Femur (tissue), 1 donor: ENCODE measurements at places on chromosomes 12 and 14.

GRCh38 chr12:47391566-47391965 is 311.8 kb upstream of the AMIGO2 start:
- no peak for DNase-seq

GRCh38 chr12:15706010-15706676 is 83.0 kb downstream of the EPS8 start:
- no peak for DNase-seq

GRCh38 chr14:103908580-103908979 is 19.7 kb upstream of the TDRD9 start:
- no peak for DNase-seq

GRCh38 chr12:18313306-18313705 is 52.0 kb downstream of the PIK3C2G start:
- no peak for DNase-seq

DNA sequence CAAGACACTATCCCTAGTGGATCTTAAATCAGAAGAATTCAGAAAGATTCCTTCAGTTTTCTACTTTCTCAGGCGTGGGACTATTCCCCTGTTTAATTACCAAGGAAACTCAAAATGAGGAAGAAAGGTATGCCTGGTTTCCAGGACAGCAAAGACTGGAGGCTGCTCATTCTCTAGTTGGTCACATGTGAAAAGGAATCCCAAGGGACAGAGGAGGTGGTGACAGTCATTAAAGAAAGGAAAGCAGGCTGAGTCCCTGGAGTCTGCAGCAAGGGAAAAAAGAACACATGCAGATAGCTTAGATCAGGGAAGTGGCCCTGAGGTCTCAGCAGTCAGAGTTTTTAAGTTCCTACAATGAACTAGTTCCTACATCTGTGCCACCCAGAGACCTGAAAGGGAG is 165.4 kb upstream of the CCDC198 start:
- DNase-seq, result no peak

GRCh38 chr14:20412411-20412810 is 890 bp downstream of the TEP1 start:
- no peak for DNase-seq

DNA sequence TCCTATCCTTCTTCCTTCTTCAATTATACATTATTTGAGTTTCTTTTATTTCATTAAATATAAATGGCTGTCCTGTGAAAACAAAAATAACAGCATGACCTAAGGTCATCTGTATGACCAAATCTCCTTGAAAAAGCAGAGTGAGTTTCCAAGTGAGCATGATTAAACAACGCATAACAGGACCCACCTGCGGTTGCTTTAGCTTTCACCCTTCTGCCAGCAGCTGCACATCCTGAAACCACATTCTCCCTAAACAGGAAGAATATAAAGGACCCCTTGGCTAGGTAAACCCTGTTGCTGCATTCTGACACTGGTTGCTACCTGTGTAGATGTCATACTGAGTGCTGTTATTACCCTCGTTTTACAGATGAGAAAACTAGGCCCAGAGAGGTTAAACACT is 42.8 kb upstream of the CPM start:
- no peak for DNase-seq

GRCh38 chr12:95805864-95806671 is 15.5 kb upstream of the NTN4 start:
- no peak for DNase-seq

DNA sequence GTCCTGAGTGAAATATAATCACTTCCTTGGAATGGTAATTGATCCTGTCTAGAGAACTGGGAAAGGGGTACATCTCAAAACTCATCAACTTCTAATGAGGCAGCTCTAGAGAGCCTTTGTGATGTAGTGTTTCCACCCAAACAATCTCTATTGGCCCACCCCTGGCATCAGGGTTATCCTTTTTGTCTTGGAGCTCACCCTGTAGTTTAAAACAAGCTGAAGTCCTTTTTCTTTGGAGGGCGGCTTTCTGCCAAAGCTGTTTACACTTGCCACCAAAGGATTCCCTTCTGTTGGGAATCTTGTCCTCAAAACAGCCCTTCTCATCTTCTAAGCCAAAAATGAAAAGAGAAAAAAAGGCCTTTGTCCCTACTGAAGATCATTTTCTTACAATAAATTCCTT is 60.6 kb upstream of the GTF2A1 start:
- no peak for DNase-seq

DNA sequence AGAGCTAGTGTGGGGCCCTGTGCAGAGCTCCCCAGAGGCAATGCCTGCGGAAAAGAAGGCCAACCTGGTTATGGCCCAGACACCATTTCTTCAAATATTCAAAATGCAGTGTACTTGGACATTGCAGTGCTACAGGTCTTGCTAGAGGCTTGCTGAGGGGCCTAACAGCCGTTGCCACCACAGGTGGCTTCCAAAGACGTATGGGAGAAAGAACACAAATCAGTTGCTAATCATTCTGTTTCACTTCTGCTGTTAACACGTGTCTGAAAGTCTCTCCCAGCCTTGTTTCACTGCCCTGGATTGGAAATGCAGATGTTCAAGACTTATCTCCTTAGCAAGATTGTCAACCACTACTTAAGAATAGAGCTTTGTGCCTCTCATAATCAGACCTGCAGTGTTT is 925.9 kb downstream of the GALC start:
- DNase-seq, result no peak

- DNase-seq, result no peak
Observed at GRCh38 chr12:42486407-42486806, 103.1 kb downstream of the PRICKLE1 start.

- no peak for DNase-seq
Observed at GRCh38 chr14:70931008-70931407, 23.7 kb downstream of the PCNX1 start.
